ENCODE measurements at places on chromosomes 11 and 22.
A peak's percentile ranks its signal among the peaks of the same experiment; 100 is the strongest.

DNA sequence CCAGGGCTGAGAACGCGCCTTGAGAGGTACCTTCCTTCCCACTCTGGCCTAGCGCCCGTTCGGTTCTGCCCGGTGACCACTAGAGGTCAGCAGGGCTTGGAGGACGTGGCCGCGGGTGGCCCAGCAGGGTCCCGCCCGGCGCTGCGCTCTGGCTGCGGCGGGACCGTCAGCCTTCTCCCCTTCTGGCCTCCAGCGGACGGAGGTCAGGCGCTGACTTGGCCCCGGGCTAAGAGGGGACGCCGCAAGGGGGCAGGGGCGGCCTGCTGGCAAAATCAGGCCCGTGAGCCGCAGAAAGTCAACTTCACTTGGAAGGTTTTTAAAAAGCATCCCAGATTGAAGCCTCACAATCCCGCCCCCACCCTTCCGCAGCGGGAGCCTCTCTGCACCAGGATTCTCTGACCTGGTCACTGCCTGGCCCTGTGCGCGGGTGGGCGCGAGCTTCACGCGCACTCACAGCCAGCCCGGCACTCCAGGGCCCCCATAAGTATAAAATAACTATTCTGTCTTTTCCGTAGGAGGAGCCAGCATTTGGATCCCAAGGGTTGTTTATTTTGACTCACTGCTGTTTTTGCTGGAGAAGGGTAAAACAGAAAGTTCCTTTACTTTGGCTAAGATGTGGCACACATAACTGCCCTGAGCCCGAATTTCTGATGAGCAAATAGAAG, 23.2 kb upstream of the ZBTB16 start:
- DNase-seq: peak; percentile 68

DNA sequence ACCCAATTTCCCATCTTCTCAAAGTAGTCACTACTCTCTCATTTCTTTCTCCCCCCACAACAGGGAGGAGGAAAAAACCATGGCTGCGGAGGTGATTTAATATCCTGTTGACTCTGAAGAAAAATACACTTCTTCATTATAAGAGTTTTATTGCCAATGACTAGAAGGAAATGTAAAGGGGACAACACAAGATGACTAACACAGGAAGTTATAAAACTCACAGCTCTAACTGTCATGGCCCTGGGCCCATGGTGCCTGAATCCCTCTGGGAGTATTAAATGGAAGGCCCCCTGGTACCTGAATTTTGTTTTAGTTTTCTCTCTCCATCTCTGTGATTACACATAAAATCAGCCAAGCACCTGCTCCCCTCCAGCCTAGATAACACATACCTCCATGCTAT, 352.8 kb upstream of the FAT3 start:
- no peak for DNase-seq

DNA sequence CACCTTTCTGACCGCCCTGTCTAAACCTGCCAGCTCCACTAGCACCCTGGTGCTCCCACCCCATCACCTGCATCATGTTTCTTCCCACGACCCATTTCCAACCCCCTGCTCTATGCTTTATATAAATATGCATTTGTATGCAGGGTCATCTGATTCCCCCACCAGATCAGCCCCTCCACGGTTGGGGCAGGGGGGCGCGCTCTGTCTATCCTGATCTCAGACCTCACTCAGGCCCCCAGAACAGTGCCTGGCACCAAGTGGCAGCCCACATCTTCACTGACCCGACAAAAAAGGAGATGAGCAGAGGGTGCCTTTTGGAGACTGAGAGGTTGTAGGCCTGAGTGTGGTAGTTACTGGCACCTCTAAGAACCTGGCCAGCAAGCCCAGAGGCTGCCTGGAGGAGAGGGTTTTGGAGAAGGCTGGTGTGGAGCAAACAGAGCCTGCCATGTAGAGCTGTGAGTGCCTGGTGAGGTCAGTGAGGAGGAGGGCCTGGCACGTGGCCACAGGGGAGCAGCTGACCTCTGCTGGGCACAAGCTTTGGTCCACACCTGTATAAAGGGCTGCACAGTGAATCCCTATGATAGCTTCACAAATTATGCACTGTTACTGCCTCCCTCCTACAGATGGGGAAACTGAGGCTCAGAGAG, 86.3 kb upstream of the RTL6 start:
- DNase-seq: no peak

DNA sequence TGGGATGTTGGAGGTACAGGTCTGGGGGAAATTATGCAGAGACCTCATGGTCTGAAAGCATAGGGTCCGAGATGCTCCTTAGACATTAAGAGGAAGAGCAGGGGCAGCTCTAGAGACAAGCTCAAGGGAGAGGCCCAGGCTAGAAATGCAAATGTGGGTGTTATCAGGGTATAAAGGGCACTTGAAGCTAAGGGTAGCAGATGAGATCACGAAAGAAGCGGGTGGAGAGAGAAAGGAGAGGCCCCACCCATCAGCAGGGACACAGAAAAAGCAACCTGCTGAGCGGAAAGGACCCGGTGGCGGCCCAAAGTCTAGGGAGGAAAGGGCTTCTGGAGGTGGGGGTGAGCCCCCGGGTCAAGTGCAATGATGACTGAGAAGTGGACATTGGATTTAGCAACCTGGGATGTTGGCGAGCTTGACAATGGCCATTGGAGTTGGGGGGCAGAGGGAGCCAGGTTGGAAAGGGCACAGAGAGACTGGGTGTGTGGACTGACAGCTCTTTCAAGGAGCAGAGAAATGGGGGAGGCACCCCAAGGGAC, 8.9 kb downstream of the TMPRSS6 start:
- DNase-seq: no peak

- peak; percentile 62 for DNase-seq
Observed at GRCh38 chr11:33735271-33736147, 714 bp downstream of the CD59 start.

GRCh38 chr11:2976294-2977063, 15.7 kb downstream of the NAP1L4 start:
- no peak for DNase-seq

DNA sequence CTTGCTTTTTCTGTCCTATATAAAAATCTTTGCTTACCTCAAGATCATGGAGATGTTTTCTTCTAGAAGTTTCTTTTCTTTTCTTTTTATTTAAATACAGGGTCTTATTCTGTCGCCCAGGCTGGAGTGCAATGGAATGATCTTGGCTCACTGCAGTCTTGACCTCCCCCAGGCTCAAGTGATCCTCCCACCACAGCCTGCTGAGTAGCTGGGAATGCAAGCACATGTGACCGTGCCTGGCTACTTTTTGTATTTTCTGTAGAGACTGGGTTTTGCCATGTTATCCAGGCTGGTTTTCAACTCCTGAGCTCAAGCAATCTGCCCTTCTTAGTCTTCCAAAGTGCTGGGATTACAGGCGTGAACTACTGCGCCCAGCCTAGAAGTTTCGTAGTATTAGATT, 45.3 kb downstream of the USP35 start:
- DNase-seq: no peak

- DNase-seq: no peak
Observed at GRCh38 chr11:116929414-116930090, 92.1 kb upstream of the APOA1 start.

DNA sequence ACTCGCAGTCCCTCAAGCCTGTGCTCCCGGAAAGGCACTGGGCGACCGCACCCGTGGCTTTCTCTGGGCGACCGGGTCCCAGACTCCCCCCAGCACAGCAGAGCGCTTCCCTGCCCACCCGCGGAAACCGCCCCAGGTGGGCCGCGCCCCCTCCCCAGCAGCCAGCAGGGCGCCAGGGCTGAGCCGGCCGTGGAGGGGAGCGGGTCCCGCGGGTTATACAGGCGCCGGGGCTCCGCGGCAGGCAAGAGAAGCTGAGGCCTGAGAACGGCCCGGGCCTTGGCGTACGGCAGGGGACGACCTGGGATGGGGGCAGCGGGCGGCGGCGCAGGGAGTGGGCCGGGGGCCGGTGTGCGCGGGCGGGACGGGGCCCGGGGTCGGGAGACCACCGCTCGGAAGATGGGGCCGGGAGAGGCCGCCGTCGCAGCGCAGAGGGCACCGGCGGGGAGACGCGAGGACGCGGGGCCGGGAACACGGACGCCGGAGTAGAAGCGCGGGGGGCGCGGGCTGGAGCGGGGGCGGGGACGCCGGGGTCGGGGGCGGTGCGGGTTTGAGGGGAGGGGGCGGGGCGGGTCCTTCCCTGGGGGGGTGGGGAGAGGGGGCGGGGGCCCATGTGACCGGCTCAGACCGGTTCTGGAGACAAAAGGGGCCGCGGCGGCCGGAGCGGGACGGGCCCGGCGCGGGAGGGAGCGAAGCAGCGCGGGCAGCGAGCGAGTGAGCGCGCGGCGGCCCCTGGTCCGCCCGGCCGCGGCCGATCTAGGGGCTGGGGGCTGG, at the start of gene MDK:
MDK (plus strand) TSS at position 622 of the 771 bp plus-strand sequence. CDS start 389 bp downstream, outside the sequence.
- DNase-seq: no peak

- no peak for DNase-seq
Observed at GRCh38 chr11:93324500-93324899, 6.0 kb upstream of the DEUP1 start.

DNA sequence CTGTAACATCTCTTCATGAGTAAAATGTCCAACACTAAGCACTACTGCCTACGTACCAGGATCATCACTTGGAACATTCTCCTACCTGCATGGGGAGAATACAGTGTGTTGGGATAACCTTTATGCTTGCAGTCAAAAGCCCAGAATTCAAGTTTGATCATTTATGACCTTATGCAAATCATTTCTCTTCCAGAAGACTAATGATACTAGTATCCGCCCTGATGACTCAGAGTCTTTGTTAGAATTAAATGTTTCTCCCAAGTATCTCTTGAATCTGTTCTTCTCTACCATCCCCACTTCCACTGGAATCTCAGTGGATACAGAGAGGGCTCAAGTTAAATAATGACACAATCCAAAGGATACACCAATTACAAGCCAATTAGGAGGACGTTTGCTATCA, 12.4 kb downstream of the MAJIN start:
- peak; percentile 48 for DNase-seq

DNA sequence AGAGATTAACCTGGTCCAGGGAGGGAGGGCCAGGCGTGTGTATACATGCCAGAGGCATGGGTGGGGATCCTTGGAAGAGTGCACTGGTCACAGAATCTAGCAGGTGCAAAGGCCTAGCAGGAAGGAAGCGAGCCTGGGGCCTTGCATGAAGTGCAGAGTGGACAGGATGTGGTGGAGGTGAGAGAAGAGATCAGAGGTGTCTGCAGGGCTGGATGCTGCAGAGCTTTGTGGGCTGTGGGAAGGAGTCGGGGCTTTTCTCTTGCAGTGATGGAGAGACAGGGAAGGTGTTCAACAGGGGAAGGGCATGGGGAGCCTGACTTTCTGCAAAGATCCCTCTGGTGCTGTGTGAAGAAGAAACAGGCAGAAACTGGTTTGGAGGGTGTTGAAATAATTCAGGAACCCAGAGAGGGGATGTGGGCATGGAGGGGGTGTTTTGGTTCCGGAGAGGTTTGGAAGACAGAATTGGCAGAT, 2.5 kb upstream of the TPST2 start:
- DNase-seq: no peak

- DNase-seq: peak; percentile 43
Observed at GRCh38 chr22:41446057-41446501, 522 bp downstream of the TOB2 start.

DNA sequence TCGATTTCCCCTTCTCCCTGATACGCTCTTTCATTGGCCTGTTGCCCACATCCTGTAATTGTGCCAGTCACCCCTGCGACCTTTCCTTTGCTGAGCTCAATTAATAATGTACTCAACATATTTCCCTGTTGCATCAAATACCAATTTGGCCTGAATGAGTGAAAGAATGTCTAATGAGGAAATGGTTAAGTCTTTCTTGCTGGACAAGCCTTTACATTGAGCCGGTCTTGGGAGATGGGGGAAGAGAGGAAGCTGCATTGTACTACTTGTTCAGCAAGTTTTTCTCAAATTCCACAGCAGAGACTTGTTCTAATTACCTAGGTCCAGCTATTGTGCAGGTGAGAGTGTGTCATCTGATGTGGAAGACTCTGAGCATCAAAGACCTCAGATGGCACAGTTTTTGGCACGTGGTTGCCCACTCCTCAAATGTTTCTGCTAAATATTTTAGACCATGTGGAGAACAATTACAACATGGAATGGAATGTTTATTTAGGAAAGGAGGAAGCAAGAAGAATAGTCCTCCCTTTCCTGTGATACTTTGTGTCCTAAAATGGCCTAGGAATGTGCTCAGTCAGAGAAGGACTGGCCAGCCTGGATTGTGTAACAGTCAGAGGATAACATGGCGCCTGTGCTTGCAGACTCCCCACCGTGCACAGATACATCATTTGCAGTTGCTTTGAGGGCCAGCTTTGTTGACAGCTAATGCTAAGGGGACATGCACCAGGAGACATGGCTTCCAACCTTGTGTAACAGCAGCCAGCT, 129.5 kb upstream of the E2F8 start:
- peak; percentile 24 for DNase-seq

DNA sequence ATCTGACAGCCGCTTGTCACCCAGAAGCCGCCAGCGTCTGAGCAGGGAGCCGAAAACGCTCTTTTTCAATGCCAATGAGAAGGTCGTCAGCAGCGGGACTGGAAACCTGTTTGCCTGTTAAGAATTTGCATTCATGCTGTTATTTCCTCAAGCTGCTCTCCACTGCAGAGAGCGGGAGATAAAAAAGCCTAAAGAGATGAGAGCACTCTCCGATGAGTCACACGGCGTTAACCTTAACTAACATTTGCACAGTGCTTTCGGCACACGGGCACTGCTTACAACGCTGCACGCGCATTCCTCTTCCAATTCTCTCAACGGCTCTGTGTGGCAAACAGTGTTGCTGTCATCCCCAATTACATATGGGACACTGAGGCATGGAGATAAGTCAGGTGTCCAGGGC, 40.0 kb upstream of the RTL6 start:
- peak; percentile 46 for DNase-seq

DNA sequence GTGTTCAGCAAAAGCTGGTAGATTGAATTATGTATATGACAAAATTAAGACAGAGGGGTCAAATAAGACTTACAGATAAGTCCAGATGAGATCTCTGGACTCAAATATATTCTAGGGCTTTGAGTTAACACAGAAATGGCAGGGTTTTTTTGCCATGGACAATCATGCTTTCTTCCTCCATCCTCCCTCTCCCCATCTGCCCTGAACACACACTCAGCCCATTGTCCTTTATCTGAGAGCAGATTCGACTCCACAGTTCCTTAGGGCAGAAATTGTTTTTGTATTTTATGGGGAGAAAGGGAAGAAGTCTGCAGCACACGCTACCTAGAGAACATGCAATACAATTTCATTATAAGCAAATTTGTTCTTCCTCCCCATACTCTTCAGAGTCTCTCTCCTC, 86.8 kb downstream of the SLC1A2 start:
- no peak for DNase-seq

- peak; percentile 60 for DNase-seq
Observed at GRCh38 chr11:17531636-17532113, 12.5 kb downstream of the USH1C start.

DNA sequence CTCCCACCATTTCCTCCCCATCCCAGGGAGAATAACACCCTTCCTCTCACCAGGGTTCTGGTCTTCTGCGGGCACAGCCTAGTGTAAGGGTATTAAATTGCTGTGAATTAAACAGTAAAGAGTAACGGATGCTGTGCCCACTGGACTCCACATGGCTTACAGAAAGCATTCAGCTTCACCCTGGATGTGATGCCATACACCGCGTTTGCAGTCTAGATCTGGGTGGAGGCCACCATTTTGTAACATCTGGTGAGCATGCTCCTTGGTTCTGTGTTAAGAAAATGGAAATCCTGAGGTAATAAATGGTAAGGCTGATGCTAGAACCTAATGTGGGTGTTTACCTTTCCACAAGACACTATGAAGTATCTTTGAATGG, 331.8 kb upstream of the B3GAT1 start:
- DNase-seq: no peak

GRCh38 chr11:81278991-81279390, 1454.7 kb downstream of the FAM181B start:
- DNase-seq: no peak

GRCh38 chr11:35047179-35047578, 91.8 kb upstream of the CD44 start:
- DNase-seq: no peak

- DNase-seq: no peak
Observed at GRCh38 chr11:961921-962320, 36.3 kb downstream of the AP2A2 start.

Measured in ELR (cell line).